ENCODE measurements at places on chromosomes 4 and X.

DNA sequence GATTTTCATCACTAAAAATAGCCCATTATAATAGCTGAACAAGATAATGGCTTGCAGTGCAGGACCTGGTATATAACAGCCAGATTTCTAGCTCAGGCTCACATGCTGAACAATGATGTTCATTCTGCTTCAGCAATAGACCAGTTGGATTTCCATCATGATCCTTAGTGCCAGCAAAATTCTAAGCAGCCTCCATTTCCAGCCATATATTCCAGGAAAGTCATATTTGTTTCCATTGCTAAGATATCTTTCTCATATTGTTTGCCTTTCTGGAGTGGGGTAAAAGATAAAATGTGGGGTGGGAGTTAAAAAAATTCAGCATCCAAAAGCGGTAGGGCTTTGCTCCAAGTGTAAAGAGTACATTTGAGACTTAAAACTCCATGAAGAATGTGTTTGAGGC is 2344.1 kb downstream of the PCDH7 start:
- DNase-seq: no peak

GRCh38 chrX:107323786-107324492 is 117.5 kb downstream of the DNAAF6 start:
- no peak for DNase-seq

DNA sequence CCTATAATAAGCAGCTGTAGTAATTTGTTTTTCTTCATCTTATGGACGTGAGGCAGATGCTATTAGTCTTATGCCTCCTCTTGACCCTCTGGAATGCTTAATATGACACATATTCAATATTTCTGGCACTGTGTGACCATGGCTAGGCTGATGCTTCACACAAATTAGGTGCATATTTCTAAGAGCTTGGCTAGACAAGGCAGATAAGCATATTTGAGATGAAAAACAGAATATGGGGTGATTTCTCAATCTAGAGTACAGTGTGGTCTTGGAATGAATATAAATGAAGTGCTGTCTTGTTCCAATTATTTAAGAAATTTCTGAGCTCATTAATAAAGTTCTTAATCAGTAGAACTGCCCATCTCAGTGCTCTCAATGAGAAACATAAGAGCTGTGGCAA is 156.2 kb downstream of the NPNT start:
- DNase-seq: no peak

GRCh38 chr4:90078440-90078839 is 48.8 kb upstream of the CCSER1 start:
- DNase-seq: no peak

GRCh38 chr4:52408032-52408431 is 251.1 kb downstream of the USP46 start:
- DNase-seq: no peak

DNA sequence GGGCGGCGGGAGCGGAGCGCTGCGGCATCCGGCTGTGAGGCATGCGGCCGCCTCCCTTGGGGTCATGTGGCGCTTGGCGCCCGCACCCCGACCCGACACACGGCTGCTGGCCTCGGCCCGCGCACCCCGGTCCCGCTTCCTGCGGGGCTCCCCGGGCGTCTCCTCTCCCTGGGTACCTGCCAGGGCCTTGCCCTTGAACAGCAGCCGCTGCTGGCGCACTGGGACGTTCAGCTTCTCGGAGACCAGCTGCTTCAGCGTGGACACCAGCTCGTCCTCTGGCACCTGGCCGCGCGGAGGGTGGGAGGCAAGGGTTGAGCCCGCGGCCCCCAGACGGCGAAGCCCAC is 391 bp downstream of the UBL4A start:
- DNase-seq: no peak

DNA sequence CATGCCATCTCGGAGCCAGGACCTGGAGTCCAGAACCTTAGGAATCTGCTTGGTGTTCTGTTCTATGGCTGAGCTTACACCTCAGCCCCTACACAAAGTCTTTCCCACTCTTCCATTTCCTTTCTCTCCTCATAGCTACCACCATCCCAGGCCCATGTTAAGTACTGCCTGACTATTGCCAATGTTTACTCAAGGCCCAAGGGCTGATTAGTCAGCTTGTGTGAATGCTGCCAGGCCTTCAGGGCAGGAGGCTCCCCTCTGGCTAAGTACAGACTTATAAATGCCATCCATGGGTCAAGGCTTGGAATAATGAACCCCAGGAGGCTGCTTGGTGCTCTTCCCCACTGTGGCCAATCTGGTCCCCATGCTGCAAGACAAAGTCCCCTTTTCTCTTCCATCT is 411.6 kb upstream of the MAGEB18 start:
- no peak for DNase-seq

DNA sequence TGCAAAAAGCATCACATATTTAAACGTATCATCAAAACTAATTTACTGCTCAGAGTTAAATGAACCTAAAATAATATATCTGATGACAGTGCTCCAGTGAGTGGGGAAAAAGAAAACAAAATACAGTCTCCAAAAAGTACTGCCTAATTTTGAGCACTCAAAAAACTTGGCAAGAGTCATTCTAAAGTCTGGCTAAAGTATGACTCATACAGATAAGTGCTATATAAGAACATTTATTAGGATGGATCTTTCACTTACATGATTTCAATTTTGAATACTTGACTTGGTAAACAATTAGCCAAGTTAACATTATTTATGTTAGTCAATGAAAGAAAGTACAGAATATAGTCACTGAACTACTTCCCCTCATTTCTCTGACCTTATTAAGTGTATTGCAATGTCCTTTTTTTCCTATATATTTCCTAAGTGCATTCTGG is 27.2 kb downstream of the FBXO8 start:
- DNase-seq: no peak

- no peak for DNase-seq
These were observed 459.8 kb downstream of the PABPC4L start for GRCh38 chr4:133741766-133742165.

- no peak for DNase-seq
These were observed 68.8 kb downstream of the ZAR1 start for GRCh38 chr4:48558819-48559218.

DNA sequence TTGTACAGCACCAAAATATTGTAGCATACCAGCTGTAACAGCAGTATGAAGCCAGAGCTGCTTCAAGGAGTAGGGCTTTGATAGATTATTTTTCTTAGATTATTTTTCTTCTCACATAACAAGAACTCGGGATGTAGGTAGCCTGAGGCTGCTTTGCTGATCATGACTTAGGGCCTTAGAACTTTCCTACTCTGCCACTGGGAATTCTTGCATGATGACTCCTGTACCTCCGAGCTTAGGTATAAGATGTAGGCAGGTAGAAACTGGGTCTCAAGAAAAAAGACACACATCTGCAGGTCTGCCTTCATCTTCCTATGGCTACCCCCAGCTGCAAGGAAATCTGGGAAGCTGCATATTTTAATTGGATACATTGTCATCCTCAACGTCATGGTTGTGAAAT is 115.9 kb upstream of the PNPLA4 start:
- DNase-seq: no peak

- no peak for DNase-seq
These were observed 645.5 kb upstream of the FAM241A start for GRCh38 chr4:111499706-111500105.
